Stimulated activated CD8-positive, alpha-beta memory T cell treated with anti-CD3 and anti-CD28 coated beads, Interleukin-12 subunit alpha, Interleukin-12 subunit beta, amount 100 ng/mL, for 1 hour (primary cell): ENCODE measurements at places on chromosomes 16 and 17.

GRCh38 chr17:50533720-50534148 lies 1.2 kb downstream of the EPN3 start:
- DNase-seq = no peak

GRCh38 chr17:59853168-59853918 lies 39.4 kb downstream of the TUBD1 start:
- no peak for DNase-seq

DNA sequence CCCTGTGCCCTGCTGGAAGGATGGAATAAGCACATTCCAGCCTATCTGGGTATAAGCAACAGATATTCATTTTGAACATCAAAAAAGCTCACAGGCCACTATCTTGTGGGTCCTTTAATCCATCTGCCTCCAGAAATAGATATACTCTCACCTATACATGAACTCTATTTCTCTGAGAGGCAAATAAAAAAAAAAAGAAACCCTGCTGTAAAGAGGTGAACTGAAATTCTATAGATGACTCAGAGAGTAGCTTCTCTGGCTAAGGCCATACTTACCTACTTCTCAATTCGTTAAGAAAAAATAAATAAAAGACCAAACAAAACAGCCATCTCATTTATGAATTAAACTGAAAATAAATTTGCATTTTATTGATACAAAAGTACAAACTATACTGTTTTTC lies 86.3 kb downstream of the DYNLRB2 start:
- no peak for DNase-seq

DNA sequence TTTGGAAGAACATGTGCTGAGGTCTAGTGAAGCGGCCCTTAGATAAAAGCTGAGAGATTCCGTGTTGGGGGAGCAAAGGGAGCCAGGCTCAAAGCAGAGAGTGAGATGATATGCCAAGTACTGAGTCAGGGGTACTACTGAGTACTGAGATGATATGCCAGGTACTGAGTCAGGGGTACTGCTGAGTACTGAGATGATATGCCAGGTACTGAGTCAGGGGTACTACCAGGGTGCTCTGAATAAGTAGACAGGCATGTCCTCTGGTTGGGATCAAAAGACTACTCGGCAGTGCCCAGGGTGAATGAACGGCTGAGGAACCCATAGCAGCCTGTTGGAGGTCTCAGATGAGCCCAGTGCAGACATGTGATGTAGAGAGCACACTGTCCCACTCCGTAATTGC lies 239.0 kb downstream of the SOX9 start:
- DNase-seq = no peak

- DNase-seq = no peak
Observed at GRCh38 chr17:73478768-73479424, 165.3 kb downstream of the SDK2 start.

DNA sequence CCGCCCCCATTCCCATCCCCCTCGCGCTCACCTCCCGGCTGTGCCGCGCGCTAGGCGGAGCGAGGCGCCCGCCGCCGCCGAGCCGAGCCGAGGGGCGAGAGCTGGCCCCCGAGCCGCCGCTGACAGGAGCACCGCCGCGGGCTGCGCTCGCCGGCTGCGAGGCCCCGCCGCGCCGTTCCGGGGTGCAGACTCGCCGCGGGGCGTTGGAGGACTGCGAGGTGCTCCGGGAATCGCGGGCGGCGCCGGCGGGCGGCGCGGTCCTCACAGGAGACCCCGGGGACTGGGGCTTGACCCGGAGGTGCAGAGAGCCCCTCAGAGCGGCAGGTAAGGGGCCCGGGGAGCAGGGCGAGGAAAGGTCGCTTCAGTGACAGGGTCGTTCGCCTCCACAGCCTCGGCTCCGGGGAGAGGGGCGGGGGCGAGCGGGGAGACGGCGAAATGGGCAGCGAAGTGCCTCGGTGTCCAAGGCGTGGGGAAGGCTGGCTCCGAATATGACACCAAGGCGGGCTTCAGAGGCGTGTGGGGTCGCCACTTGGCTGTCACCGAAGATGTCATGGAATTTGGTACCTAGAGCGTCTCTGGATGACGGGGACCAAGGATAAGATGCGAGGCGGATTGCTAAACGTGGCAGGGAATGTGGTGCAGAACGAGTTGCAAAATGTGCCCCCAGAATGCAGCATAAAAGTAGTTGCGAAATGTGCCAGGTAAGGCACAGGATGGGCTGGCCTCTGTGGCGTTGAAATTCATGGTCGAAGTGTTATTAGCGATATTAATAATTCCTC lies 580 bp downstream of the TANC2 start:
- DNase-seq = peak; percentile 27

- no peak for DNase-seq
Observed at GRCh38 chr17:12673788-12674187, 8.1 kb downstream of the MYOCD start.
